Suppressor macrophage treated with lipopolysaccharide for 1 hour (primary cell): ENCODE measurements at places on chromosomes 12 and 14.

- DNase-seq = no peak
These were observed 120.4 kb downstream of the CALM1 start for GRCh38 chr14:90517076-90517841.

- DNase-seq = no peak
These were observed 86.5 kb downstream of the PIWIL1 start for GRCh38 chr12:130423991-130424857.

GRCh38 chr14:37063467-37064240, 108.8 kb downstream of the SLC25A21 start:
- no peak for DNase-seq

GRCh38 chr14:65168840-65169239, 66.5 kb upstream of the MAX start:
- peak; percentile 57 for DNase-seq

DNA sequence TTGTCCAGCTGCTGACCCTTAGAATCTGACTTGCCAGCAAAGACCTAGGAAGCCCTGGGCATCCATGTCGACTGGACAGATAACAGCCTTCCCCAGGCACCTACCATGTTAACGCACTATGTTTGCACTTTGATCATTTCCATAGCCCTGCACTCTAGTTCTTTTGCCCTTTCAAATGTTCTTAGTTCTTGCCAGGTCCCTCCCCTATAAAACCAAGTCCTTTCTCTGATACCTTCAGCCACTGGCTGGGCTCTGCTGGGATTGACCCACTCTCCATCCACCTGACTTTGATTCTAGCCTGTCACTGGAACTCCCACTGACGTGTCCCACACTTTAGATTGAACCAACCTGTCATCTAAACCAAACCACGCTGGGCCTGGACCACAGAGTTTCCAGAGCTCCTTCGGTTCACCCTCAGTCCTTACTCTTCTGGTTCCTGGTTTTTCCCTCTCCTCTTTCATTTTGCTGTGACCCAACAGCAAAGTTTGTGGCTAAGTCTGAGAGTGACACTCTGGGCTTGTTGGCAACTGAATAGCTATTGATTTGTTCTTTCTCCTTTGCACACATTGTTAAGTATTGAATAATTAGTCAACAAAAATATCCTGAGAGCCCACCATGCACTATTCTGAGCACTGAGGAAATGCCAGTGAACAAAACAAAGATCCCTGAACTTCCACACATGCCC, 51.8 kb upstream of the STK38L start:
- DNase-seq = no peak
